ENCODE measurements at places on chromosomes 1 and 21.

DNA sequence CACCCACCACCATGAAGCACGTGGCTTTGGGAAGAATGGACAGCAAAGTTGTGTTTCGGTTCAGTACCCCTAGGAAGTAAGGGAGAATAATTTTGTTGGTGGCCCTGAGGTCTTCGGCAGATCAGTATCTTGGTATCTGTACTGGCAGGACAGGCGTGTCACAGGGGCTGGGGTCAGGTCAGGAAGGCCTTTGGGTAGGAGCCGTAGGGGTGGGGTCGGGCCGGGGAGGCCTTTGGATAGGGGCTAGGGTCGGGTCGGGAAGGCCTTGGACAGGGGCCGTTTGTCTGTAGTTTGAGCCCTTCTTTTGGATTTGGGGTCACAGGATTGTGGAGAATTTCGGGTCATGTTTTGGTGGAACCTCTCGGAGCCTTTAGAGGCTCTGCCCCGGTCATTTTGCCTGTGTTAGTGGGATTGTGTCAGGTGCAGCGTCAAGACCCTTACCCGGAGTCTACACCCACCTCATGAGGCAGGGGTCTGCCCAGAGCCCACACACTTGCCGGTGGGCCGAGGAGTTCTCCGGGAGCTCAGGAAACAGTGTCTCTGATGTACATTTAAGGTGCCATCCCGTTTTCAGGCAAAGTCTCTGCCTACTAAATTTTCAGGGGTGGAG, 75.3 kb upstream of the COL6A1 start:
- no peak for DNase-seq

GRCh38 chr1:245493029-245493428, 338.2 kb downstream of the KIF26B start:
- DNase-seq = peak; percentile 51

- DNase-seq = peak; percentile 70
Observed at GRCh38 chr21:21114461-21114860, 116.3 kb downstream of the NCAM2 start.

DNA sequence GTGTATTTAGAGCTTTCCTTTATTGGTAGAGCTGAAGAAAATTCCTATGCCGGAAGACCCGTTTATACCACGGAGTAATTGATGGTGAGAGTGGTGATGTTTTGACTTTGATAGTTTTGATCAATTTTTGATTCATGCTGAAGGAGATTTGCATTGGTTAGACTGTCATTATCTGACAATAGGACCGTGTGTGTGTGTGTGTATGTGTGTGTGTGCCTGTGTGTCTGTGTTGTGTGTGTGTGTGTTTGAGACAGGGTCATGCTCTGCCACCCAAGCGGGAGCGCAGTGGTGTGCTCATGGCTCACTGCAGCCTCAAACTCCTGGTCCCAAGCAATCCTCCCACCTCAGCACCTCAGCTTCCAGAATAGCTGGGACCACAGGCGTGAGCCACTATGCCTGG, 9.6 kb downstream of the FMN2 start:
- DNase-seq = no peak

GRCh38 chr1:15870421-15870820, 22.9 kb downstream of the SPEN start:
- DNase-seq = no peak

DNA sequence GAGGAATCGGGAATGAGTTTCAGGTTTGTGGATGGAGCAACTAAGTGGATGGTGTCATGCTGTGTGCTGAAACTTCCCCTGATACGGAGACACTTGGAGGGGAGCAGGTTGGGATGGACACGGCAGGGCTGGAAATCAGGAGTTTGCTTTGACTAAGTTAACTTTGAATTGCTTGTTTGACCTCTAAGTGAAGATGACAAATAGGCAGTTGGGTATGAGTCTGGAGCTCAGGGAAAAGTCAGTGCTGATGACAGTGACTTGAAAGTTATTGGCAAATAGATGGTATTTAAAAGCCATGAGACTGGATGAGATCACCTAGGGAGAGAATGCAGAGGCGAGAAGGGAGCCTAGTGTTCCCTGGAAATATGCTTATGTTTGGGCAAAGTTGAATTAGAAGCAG, 12.8 kb upstream of the ZSCAN20 start:
- no peak for DNase-seq

DNA sequence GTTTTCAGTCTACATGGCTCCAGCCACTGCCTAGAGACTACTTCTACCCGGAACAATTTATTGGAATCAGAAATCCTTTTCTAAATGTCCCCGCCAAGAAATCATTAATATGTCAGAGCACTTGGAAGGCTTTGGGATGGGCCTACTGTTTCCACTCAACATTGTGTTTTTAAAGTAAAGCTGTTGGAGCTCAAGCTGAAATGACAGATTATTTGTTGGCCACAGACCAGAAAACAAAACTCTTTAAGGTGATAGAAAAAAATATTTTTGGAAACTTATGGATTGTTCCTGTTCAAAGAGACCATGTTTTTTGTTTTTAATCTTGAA, 496 bp downstream of the VPS45 start:
- no peak for DNase-seq

- peak; percentile 7 for DNase-seq
Observed at GRCh38 chr1:247855911-247856310, 1.1 kb upstream of the TRIM58 start.

- DNase-seq = no peak
Observed at GRCh38 chr1:97123717-97124431, 402.3 kb downstream of the PTBP2 start.

DNA sequence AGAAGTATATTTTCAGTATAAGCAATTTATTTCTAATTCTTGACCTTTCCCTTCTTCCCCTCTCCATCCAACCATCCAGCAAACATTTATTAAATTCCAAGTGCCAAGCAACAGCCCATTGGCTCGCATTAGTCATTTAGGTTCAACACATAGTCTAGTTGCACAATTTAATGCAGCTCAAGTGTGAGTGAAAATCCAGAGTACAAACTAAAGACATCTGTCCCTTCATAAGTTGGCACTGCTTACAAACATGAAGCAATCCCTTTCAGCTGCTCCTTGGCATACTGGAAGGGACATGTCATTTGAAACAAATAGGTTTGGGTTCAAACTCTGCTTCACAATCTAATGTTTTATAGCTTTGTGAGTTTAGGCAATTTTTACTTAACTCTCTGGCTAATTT, 10.7 kb downstream of the CASQ2 start:
- no peak for DNase-seq

GRCh38 chr21:18163956-18164355, 80.7 kb upstream of the CHODL start:
- DNase-seq = no peak

DNA sequence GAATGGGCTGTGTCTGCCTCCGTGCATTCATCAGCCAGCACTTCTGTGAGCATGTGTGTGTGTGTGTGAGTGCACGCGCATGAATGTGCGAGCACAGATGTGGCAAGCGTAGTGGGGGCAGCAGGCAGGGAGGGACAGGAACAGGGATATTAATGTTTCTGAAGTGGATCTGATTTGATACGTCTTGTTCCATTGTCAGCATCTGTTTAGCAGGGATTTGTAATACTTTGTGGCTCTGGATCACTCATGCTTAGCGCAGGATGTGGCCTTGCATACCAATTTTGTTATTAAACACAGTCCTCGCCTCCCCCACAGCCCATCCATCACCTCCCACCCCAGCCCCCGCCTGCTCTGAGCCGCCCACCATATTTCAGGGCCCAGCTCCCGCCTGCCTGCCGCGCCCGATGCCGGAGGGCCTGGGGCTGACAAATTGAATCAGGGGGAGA, 52.4 kb downstream of the TMEM53 start:
- no peak for DNase-seq

DNA sequence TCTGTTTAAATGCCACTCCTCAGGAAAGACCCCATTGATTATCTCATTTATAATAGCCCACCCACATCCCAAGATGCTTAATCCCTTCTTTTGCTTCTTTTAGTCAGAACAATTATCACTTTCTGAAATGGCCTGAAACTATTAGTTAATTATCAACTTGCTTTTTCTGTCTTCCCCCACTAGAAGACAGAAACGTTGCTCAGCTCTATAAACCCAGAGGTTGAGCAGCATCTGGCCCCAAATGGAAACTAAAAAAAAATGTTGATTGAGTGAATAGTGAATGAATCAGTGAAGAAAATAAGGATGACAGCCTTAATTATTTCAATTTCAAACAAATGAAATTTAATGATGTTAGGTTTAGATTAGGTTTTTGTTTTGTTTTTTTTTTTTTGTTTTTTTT, 38.2 kb upstream of the PIGC start:
- DNase-seq = no peak

DNA sequence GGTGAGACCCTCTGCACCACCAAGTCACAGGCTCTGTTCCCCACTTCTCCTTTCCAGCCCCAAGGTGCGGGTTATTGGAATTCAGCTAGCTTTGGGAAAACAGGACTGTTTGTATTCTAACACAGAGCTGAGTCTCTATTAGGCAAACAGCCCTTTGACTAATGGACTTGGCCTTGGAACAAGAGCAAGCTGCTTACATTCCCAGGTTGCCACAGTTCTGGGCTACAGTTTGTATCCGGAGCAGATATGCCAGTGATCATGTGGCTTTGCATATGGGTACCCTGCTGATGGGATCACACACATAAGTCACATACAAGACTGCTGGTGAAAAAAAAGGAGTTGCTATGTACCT, 110.5 kb upstream of the COA6 start:
- DNase-seq = no peak

GRCh38 chr1:80066060-80066459, 1059.5 kb upstream of the ADGRL4 start:
- DNase-seq = no peak

GRCh38 chr21:17451364-17451891, 61.4 kb upstream of the CXADR start:
- DNase-seq = no peak

DNA sequence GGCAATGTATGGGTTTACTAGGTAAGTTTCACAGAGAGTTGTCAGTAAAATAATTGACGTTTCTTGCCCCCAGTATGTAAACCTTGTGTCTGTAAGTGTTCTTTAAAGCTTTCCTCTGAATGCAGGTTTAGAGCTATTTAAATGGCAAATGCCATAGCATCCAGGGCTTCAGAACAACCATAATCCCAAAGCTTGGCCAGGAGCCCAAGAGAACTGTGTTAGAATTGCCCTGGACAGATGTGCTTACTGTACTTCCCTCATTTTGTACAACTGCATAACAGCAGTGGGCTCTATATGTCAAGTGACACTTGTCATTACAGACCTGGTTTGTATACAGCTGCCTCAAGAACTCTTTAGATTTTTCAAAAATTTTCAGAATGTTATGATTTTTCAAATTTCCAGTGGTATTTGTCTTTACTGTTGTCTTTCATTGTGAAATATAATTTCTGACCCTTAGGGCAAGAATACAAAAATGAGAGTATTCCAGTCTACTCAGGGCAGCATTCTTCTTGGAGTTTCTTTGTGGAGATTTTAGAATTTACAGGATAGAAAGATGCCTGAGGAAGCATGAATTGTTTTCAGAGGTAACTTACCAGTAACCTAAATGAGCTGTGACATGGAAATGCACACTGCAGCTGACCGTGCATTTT, 136.9 kb upstream of the L1TD1 start:
- no peak for DNase-seq

GRCh38 chr1:165795894-165796293, 27.2 kb upstream of the TMCO1 start:
- DNase-seq = no peak

- no peak for DNase-seq
Observed at GRCh38 chr1:80966266-80966665, 834.5 kb upstream of the ADGRL2 start.

DNA sequence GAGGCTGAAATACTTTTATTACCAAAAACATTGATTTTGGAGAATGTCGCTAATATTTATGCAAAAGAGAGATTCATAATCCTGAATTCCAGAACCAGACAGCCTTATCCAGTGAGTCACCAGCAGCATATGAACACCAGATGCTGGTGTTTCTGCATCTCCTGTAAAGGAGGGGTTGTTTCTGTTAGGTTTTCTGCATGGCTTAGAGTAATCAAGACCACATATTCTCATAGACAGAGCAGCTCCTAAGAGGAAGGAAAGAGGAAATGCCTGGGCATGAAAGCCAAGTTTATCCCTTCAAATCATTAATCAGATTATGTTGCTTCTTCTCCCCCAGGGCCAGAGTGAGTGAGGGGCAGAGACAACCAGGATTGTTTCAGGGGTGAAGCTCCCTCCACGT, 86.2 kb downstream of the NGF start:
- DNase-seq = no peak
